ENCODE measurements at places on chromosomes 16 and 17. TPM values are rescaled to one million over a fixed set of nuclear protein-coding genes. Genes with fewer than 3 reads are reported as not detected.

The CYGB gene
- total RNA-seq: not detected

DNA sequence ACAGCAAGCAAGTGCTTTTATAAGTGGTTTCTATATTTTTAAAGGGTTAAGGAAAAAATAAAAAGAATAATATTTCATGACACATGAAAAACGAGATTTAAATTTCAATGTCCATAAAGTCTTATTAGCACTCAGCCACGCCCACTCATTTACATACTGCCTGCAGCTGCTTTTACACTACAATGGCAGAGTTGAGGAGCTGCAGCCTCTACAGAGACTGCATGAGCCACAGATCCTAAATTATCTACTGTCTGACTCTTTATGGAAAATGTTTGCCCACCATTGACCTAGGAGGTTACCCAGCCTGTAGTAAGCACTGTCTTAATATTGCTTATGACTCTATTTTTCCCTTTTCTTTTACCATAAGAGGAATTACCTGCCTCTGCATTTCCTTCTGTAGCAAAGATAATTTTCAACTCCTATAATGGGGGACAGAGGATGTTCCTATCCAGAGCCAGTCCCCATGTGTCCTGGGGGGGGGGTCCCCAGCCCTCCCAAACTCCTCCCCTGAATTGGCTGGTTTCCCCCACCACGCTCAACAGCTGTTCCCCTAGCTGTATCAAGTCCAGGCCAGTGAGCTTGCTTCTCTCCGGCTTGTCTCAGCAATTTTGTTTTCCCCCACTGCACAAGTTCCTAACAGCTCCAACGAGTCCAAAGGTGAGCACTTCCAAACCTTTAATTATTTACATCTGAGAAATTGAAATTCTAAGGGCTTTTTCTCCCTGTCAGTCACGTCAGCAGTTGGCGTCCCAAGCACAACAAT is 139.4 kb upstream of the ERCC4 start:
- DNase-seq: no peak

- no peak for DNase-seq
Observed at GRCh38 chr17:6856051-6856450, 24.5 kb upstream of the TEKT1 start.

DNA sequence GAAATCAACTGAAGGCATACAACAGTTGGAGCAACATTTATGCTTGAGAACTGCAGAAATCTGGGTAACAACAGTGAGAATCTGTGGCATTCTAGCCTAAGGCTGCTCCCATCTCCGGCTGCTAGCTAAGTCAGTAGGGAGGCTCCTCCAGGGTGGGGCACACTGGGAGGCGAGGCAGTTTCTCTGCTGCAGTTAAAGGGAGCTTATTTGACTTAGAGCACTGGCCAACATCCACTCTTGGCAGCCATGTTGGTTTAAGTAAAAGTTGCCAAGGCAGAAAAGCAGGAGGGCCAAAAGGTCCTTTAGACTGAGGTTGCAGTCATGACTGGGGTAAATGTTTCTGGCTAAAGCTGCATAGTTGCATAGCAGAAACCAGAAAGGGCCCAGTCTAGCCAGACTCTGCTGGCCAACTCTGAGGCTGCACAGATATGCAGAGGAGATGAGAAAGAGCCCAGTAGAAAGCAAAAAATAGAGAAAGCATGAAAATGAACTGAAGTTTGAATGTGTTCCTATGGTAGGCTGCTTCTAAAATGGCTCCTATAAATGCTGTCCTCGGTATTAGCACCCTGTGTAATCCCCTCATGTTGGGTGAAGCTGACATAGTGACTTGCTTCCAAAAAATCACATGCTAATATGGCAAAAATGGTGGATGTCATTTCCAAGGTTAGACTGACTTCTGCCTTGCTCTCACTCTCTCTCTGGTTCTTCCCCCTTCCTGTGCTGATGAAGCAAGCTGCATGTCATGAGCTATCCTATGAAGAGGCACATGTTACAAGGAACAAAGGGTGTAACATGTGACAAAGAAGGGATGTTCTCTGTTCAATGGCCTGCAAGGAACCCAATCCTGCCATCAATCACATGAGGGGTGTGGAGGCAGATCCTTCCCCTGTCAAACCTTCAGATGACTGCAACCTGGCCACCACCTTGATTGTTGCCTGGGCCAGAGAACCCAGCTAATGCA is 3.7 kb upstream of the C16orf78 start:
- no peak for DNase-seq

DNA sequence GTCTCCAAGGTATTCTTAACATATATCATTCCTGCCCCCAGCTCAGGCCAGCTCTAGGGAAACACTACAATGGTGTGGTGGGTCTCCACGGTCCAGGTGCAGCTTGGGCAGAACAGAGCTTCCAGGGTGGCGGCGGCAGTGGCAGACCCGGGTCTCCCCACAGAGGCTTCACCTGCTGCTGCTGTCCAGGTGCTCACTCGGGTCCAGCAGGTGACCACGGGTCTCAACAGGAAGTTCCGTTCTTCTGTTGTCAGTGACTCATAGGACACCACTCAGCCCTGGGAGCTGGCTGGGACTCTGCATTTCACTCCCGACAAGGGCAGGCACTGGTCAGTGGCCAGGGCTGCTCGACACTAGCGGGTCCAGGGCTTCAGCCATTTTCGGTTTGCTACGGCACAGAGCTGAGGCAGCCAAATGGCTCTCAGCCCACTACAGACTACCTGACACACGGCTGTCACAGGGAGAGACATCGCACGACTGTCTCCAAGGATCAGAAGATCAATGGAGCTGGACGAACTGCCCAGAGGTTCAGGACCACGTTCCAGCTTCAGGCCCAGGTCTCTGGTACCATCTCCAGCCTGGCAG is 16.7 kb downstream of the MTHFSD start:
- DNase-seq: no peak

DNA sequence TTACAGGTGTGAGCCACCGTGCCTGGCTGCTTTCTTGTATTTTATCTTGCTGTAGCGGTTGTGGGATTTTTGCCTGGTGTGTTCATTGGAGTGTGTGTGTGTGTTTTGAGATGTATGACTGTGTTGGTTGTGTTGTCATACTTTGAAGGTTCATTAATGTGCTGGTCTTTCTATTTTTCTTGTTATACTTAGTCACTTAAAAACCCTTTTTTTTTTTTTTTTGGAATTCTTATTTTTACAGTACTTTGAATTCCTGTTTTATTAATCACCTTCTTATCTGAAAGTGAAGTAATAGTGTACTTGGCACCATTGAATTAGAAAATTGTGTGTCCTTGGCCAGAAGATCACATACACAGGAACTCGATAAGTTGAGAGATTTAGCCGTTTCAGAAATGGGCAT is 30.2 kb downstream of the TENT4B start:
- DNase-seq: no peak

DNA sequence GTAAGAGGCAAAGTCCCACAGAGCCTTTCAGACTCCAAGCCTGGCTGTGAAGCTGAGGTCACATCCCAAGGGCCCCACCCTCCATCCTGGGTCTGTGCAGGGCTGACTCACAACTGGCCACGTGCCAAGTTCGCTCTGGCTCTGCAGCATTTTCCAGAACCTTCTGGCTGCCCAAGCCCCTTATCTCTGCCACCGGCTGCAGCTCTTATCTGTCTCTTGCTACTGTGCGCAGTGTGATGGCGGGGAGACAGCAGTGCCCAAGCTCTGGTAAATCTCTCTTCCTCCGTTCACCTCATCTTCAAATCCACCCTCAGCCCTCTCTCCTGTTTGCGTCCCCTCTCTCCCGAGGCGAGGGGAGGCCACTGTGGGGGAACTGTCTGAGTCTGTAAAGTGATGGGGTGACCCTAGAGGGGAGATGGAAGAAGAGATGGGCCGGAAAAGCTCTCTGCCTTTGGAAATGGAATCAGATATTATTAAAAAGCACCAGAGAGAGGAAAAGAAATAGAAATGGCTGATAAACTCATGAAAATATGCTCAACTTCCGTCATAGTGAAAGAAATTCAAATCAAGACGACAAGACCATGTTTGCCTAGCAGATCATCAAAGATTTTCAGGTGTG is 162.7 kb upstream of the CDC42EP4 start:
- DNase-seq: no peak

GRCh38 chr16:67428146-67428731 is 2.7 kb upstream of the HSD11B2 start:
- DNase-seq: peak; percentile 87

DNA sequence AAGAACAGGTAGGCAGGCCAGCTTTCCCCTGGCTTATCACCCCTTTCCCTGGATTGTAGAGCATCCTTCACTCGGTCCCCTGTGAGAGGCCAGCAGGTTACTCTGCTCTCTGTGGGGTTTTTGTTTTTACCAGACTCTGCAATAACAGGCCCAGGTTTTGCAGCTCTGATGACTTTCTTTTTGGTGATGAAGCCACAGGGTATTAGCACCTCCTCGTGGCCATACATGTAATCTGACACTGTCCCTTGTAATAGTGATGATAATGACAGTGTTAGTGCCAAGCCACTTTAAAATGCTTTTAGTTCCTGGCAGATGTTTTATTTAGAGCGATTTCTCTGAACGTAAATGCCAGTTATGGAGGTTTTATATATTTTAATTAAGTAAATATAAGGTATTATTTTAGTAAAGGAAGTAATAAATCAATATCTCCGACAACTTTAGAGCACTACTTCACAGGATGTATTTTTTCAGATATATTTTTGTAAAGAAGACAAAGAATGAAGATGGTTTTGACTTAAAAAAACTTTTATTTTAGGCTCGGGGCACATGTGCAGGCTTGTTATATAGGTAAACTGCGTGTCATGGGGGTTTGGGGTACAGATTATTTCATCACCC is 38.0 kb upstream of the CPHXL start:
- peak; percentile 89 for DNase-seq

Data from Karpas-422 (cell line).